ENCODE measurements at places on chromosomes 7 and 10.

- DNase-seq: no peak
These were observed 136.4 kb downstream of the BMPER start for GRCh38 chr7:34041707-34042106.

GRCh38 chr7:38451840-38452239 lies 178.4 kb upstream of the TARP start:
- no peak for DNase-seq

DNA sequence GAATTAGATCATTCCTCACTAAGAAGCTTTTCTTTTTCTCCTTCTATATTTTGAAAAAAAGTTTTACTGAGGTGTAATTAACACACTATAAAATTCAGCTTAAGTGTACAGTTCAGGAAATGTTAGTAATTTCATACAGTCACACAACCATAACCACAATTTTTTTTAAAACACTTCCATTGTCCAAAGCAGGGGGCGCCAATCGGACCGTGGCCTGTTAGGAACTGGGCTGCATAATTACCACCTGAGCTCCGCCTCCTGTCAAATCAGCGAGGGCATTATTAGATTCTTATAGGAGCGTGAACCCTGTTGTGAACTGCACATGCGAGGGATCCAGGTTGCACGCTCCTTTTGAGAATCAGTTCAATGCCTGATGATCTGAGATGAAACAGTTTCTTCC lies 427.1 kb downstream of the TFEC start:
- DNase-seq: no peak

DNA sequence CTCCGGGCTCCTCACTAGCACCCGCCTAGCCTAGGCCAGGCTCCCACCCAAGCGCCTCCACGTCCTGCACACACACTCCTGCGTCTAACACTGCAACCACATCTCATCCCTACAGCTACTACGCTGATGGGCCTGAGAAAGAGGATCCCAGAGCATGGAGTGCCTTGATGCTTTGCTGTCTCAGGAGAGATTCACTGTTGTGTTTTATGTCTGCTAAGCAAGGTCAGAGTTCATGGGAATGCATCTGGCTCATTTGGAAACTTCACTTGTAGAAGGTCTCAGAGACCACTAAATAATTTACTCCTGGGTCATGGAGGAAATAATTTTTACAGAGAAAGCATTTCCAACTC lies 88.7 kb downstream of the SLIT1 start:
- DNase-seq: no peak
